ENCODE measurements at places on chromosomes 2 and 18.

DNA sequence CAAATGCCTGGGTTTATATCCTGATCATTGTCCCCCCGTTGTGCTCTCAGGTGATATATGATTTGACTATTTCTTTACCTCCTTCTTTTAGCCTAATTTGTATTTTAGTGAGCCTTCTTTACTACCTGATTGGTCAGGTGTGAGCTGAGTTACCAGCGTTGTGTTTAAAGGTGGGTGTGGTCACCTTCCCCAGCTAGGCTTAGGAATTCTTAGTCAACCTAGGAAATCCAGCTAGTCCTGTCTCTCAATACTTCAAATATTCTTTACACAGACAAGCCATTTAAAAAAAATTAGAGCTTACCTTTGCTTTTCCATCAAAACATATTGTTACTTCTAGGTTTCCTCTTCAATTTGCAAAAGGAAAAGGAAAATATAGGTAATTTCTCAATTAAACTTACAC is 30.2 kb downstream of the KYNU start:
- no peak for DNase-seq

DNA sequence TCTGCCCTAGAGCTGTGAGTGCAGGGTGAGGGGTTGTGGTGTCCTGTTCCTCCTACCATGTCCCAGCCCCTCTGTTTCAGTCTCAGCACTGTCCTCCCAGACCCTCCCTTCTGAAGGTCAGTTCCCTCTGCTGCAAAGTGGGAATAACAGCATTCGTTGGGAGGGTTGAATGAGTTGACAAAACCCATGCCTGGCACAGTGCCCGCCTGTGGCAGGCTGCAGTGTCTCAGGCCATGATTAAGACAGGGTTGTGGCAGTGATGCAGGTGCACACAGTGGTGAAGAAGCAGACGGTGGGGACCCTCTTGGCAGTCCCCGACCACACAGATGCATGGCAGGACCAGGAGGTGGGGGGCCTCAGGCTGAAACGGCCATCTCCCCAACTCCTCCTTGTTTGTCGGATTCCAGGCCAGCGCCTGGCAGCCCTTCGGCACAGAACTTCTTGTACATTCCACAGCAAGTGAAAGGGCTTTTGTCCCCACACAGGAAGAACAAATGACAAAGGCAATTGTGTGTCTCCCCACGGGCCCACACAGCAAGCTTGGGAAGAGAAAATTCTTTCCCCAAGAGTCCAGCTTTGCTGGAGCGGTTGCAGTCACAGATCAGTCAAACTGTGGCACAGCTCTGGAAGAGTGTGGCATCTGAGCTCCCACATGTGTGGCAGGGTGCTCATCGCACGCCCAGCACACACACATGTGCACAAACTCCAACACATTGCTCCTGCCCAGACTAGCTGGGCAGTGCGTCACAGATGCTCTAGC is 92.0 kb upstream of the MSH2 start:
- DNase-seq, result no peak

- DNase-seq, result no peak
Observed at GRCh38 chr2:25041307-25041927, 459 bp upstream of the EFR3B start.

GRCh38 chr18:70132999-70133398 is 72.5 kb downstream of the RTTN start:
- DNase-seq, result no peak

DNA sequence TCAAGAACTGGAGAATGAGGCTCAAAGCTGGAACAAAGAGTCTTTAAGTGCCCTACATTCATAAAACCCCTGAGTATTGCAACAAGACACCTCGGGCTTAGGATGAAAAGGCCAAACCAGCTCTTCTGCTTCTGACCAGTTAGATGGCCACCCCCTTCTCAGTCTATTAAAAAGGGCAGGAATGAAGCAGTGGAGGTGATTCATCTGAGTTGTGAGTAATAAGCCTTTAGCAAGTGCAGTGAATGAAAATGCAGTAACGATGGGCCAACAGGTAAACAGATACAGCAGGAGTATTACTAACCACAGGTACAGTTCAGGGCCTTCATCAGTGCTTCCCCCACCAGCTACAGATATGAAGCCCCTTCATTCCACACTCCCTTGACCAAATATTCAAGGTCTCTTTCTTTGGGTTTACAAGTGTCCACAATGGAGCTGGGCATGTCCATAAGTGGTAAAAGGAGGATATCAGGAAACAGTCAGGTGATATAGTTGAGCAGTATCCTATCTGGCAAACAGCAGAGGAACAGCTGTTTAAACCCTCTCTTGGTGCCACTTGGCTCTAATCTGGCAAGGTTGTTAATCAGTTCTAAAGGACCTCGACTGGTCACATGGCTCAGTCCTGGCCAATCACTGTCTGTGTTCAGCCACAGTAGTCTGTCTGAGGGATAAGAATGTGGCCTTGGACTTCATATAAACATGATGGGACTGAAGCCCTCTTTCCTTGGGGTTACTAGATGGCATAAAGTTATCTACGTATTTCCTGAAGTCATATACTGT is 17.8 kb downstream of the SERPINB13 start:
- no peak for DNase-seq

- no peak for DNase-seq
Observed at GRCh38 chr2:32652555-32653209, 24.8 kb downstream of the TTC27 start.

DNA sequence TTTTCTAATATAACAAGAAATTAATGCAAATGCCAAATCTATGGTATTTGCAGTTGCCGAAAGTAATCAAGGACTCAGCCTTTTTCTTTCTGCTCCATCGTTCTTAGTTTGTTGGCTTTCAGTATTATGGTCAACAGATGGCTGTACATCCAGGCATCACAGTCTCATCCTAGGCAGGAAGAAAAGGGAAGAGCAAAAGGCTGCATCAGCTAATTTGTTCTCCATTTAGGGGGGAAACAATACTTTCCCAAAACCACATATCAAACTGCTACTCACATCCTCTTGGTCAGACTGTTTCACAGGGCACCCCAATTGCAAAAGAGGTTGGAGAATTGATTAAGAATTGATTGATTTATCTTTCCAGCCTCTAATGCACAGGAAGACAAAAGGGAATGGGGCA is 89.3 kb downstream of the MDH1 start:
- DNase-seq, result no peak

DNA sequence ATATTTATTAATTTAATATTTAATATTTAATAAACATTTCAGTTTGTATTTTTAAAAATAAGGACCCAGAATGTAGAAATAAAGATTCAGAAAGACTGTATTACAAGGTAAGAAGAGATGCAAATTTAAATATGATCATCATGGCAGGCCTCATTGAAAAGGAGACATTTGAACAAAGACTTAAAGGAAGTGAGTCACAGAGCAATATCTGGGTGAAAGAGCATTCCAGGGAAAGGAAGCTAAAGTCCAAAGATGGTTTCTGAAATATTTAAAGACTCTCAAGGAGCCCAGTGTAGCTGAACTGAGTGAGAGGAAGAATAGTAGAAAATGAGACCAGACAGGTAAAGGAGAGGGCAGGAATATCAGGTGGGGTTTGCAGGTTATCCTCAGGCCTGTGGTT is 5.9 kb downstream of the SCYGR4 start:
- DNase-seq, result no peak

- DNase-seq, result no peak
Observed at GRCh38 chr2:109611467-109612095, 2.2 kb downstream of the SEPTIN10 start.

- DNase-seq, result no peak
Observed at GRCh38 chr2:223943561-223944008, 1.6 kb downstream of the WDFY1 start.

DNA sequence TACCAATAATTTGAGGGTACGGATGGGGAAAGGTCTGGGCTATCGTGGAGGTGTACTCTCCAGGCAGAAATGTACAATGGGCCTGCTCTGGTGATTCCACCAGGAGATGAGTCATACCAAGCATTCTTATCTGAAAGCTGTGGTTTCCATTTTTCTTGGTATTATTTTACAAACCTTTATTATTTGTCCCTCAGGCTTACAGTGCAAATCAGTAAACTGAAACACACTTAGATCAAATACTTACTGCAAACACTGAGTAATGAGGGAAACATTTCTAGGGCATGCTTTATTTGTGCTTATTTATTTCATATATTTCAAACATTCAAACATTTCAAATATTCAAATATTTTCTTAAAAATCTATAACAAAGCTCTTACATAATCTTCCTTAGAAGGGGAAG is 319.8 kb downstream of the RND3 start:
- DNase-seq, result no peak

GRCh38 chr2:193251909-193252308 is 1057.2 kb upstream of the TMEFF2 start:
- no peak for DNase-seq

- no peak for DNase-seq
Observed at GRCh38 chr2:13714466-13714865, 918.1 kb upstream of the LRATD1 start.

- DNase-seq, result no peak
Observed at GRCh38 chr2:205765151-205765550, 82.8 kb downstream of the NRP2 start.

DNA sequence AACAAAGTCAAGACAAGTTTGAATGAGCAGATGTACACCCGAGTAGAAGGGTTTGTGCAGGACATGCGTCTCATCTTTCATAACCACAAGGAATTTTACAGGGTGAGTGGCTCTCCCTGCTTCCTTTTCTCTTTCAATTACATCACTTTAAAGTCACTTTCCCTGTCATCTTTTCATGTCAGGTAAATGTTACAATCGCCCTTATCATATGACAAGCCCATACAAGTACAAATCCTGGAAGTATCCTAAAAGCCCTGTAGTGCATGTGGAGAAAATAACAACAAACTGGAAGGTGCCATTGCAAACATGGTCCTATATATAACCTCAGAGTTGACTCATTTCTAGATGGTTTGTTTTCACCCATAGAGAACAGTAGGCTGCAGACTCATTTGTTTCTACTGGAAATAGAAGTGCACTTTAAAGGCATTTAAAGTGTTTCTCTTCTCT is 126.0 kb downstream of the SP100 start:
- no peak for DNase-seq

DNA sequence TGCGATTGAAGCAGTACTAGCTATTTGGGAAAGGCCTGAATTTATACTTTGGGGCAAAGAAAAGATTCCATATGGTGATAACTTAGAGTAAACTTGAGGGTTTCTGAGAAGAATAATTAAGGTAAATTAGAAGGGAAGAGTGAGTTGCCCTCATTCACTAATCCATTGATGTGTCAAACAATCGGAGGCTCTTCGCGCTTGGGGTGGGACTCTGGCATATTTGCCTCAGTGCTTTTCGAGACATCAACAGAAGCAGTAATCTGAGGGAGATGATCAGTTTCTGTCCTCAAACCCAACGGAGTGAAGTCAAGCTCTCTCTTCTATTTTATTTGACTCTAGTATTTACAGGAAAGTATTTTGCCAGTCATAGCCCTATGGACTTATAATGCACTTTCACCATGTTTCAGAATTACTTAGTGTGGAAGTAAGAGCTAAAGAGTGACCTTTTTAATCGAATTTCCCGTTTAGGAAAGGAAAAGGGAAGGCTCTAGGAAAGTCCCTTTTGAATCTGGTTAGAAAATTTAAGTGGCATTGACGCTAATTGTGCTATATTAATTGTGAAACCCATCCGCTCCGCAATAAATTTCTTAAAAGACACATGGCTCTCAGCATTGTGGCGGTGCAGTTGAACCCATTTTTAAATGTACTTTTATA is 1.3 kb downstream of the RAB10 start:
- no peak for DNase-seq

DNA sequence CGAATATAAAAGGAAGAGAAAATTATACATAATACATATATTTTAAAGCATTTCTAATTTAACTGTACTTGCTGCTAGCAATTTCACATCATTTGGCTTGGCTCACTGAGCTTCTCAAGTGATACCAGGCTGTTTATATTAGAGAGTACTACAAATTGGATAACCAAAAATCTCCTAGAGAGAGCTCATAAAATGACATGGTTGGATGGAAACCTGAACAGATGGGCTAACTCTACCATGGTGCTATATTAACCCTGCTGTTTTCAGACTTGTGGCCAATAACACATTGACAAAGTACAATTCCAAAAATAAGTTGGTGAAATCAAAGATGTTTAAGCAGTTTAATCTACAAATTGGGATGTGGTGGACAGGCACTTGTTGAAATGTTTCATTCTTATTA is 364.4 kb upstream of the GCFC2 start:
- no peak for DNase-seq

GRCh38 chr2:173463846-173464245 is 109.2 kb downstream of the CDCA7 start:
- DNase-seq, result no peak

GRCh38 chr2:16077601-16078000 is 137.3 kb downstream of the MYCN start:
- no peak for DNase-seq

DNA sequence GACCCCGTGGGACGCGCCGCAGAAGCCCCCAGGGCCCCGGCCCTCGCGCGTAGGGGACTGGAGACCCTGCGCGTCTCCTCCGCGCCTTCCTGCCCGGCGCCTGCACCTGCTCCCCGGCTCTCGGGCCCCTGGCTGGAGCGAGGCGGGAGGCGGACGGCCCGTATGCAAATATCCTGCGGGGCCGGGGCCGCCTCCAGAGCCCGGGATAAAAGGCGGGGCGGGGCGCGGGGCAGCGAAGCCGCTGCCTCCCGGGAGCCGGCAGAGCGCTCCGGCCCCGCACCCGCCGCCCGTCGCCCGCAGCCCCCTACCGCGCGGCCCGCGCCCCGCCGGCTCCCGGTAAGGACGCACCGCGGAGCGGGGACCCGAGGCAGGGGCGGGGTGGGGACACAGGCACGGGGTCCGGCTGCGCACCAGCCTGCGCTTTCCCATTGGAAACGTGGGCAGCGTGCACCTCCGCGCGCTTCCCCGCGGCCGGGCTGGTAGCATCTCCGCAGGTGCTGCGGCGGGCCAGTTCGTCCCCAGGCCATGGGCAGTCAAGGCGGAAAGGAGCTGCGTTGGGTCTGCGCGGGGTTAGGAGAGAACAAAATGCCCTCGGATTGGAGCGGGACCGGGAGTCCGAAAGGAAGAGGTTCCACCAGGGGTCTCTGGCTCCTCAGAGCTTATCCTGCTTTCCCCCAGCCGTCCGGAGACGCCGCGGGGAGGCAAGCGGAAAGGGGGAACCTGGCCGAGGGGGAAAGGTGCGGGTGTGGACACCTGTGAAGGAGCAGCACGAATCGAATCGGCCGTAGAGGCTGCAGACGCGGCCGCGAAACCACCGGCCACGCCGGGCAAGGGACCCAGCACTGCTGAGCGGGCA is at the start of gene ATP6V1C2:
TSS of gene ATP6V1C2 (plus strand) at position 235 of the 856 bp plus-strand sequence. CDS start 1,220 bp downstream, outside the sequence.
- no peak for DNase-seq

- no peak for DNase-seq
Observed at GRCh38 chr2:136874258-136874657, 108.9 kb downstream of the THSD7B start.

GRCh38 chr18:61596296-61596695 is 263.1 kb downstream of the CDH20 start:
- DNase-seq, result no peak

- DNase-seq, result no peak
Observed at GRCh38 chr18:59833785-59834184, 66.0 kb upstream of the PMAIP1 start.

- DNase-seq, result no peak
Observed at GRCh38 chr2:123085484-123085883, 939.6 kb upstream of the CNTNAP5 start.

DNA sequence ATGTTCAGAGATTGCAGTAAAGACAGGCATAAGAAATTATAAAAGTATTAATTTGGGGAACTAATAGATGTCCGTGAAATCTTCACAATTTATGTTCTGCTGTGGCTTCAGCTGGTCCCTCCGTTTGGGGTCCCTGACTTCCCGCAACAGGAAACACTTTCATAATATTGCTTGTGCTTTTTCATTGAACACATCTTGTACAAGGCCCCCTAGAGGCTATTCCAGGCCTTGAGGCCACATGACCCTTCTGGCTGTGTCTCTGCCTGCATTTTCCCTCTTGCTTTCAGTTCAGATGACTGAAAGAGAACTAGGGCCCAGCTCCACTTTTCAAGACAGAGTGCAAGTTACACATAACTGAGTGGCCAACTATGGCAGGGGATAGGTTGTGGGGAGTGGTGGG is 164.1 kb downstream of the TMEM247 start:
- no peak for DNase-seq
